ENCODE measurements at places on chromosomes 1 and 21.
A peak's percentile ranks its signal among the peaks of the same experiment; 100 is the strongest.

DNA sequence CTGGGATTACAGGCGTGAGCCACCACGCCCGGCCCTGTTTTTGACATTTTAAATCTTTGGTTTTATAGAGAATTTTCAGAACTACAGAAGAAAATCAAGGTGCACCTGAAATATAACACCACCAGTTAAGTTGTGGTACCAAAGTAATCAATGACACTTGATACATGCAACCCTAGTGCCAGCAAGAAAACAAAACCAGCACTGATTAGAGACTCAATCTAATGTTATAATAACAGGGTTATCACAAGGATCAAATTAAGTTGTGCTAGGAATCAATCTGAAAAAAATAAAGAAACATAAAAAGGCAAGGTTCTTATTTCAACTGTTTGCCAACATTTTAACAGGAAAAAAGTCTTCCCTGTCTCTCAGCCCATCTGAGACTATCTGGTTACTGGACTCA lies 23.8 kb downstream of the TGFBR3 start:
- no peak for DNase-seq

- no peak for DNase-seq
Measured at GRCh38 chr1:242201090-242201489, 202.2 kb upstream of the MAP1LC3C start.

DNA sequence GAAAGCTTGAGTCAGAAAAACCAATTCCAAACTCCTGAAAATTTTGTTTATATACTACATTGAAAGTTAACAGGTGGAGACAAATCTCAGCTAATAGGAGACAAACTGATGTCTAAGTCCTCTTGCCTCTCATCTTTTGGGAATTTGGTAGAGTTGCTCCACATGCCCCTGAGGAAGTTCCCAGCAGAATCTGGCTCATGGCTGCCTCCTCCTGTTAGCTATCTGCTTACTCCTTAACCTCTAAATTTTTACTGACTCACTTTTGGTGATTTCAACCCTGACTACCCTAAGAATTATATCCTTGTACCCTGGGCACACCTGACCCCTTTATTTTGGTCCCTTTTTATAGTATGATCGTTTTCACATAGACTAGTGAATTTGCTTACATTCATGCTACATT lies 633.7 kb upstream of the USP24 start:
- DNase-seq = no peak

- no peak for DNase-seq
Measured at GRCh38 chr1:28145728-28146127, 30.8 kb downstream of the PTAFR start.

DNA sequence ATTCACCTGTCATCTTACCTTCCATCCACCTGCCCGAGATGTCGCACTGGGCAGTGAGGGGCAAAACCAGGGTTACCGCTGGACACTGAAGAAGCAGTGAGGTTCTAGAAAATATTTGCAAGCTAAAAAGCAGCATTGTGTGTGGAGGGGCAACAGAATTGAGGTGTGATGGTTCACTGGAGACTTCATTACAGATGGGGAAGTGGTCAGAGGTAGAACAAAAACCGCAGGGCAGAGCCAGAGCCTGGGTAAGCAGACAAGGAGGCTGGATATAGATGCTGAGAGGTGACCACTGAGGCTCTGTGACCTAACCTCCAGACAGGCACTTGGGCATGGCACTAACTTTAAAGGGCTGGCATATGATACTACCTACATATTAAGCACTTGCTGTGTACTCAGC lies 363.9 kb upstream of the PROX1 start:
- DNase-seq = no peak

DNA sequence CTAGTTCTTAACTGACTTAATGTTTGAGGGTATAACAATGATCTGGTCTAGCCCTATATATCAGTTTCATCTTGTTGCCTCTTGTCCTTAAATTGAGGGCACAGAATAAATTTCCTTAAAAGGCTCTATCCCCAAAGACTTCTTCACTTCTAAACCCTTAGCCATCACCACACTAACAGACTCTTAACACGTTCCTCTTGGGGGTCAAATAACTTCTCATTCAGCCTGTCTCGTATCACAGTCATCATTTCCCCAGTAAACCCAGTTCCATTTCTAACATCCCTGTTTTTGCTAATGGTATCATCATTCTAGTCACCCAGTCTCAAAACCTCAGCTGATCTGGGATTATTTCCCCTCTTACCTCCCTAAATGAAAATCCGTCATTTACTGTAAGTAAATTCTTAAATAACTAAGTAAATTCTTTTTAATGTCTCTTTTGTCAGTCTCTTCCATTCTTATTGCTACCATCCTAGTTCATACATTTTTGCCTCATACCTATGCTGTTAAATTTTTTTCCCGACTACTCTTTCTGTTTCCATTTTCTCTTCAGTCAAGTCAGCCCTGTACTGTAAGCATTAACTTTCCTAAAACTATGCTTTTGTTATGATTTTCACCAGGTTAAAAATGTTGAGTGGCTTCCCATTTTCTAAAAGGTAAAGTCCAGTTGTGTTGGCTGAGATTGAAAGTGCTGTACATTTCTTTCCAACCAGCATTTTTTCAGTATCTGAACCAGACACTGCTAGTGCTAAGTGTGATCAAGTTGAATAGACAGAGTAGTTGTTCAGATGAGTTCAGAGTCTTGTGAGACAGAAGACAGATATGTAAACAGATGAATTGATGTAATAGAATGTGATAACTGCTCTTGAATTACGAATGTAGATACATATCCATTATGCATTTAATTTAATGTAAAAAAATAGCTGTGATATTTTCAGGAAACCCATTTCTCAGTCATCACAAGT lies 6.9 kb downstream of the CTTNBP2NL start:
- no peak for DNase-seq

DNA sequence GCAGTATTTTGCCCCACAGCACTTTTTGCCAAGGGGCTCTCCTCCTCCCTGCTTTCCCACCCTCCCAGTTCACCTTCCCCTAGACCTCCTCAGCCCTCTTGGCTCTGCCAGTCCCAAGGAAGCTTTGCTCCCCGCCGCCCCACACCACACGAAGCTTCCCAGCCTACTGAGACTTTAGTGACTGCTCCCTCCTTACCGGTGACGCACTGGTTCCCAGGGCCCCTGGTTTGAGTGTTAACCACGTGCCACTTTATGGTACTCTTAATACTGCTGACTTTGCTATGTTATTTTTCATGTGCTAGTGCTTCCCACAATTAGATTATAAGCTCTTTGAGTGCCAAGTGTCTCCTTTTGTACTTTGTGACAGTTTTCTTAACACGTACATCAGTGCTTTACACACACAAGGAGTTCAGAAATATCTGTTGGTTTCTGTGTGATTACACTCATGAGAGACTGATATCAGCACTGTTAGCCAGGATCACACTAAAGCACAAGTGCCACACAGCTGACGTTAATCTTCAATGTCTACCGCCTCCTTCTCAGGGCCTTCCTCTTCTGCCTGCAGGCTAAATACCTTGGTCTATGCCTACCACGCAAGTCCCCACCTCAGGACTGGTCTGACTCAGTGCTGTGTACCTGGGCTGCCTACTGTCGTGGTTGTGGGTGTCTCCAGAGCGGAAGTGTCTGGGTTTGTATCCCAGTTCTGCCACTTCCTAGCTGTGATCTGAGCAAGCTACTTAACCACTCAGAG lies 61.0 kb downstream of the DNTTIP2 start:
- DNase-seq = peak; percentile 35
